ENCODE measurements at places on chromosomes 3 and 15.

- DNase-seq: no peak
Observed at GRCh38 chr3:195900436-195901355, 7.7 kb downstream of the TNK2 start.

GRCh38 chr3:28069438-28069837, 172.0 kb upstream of the CMC1 start:
- DNase-seq: no peak

GRCh38 chr3:177681156-177681555, 483.9 kb upstream of the TBL1XR1 start:
- DNase-seq: no peak

DNA sequence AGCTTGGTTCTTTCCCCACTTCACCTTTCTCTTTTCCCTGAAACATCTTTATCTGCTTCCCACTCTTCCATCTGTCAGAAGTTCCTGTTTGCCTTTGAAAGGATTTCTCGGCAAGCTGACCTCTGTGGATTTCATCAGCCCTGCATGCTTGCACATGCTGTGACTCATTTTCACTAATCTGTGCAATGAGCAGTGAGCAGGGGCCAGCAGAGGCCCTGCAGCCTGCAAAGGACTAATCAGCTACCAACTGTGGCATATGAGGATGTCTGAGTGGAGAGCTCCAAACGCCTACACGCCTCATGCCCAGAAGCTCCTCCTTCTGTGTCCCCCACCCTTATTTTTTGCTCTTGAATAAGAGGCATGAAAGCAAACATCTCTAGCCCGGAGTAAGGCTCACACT, 333.0 kb upstream of the SEMA6D start:
- no peak for DNase-seq

- DNase-seq: no peak
Observed at GRCh38 chr15:81633889-81634288, 259.9 kb upstream of the TMC3 start.

DNA sequence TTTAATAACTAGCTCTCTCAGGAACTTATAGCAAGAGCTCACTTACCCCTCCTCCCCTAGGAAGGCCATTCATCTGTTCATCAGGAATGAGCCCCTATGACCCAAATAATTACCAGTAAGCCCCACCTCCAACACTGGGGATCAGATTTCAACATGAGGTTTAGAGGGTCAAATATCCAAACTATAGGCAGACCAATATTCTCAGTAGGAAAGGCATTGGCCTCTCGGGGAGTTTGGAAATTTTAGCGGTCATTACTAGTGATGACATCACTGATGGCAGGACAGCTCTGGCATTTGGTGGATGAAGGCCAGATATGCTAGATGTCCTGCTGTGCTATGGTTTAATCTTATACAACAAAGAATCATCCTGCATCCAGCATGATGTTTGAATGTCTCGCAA, 15.2 kb upstream of the CD47 start:
- DNase-seq: no peak

- no peak for DNase-seq
Observed at GRCh38 chr3:94115482-94115881, 52.6 kb downstream of the NSUN3 start.

GRCh38 chr3:182605882-182606611, 187.3 kb upstream of the ATP11B start:
- DNase-seq: no peak

DNA sequence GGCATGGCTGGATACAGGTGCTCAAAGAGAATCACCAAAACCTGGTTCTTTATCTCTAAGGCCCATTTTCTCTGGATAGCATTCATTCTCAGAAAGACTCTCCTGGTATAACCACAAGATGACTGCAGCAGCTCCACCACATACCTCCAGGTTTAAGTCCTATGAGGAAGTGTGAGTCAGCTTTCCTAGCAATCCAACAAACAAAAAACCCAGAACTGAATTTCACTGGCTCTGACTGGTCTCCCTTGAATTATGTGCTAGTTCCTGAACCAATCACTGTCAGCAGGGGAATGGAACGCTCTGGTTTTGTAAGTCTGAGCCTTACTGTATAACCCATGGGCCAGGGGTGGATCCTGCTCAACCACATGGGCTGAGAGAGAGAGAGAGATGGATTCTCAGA, 27.2 kb downstream of the MRPL46 start:
- no peak for DNase-seq

GRCh38 chr3:87287011-87287410, 10.6 kb upstream of the POU1F1 start:
- DNase-seq: no peak

DNA sequence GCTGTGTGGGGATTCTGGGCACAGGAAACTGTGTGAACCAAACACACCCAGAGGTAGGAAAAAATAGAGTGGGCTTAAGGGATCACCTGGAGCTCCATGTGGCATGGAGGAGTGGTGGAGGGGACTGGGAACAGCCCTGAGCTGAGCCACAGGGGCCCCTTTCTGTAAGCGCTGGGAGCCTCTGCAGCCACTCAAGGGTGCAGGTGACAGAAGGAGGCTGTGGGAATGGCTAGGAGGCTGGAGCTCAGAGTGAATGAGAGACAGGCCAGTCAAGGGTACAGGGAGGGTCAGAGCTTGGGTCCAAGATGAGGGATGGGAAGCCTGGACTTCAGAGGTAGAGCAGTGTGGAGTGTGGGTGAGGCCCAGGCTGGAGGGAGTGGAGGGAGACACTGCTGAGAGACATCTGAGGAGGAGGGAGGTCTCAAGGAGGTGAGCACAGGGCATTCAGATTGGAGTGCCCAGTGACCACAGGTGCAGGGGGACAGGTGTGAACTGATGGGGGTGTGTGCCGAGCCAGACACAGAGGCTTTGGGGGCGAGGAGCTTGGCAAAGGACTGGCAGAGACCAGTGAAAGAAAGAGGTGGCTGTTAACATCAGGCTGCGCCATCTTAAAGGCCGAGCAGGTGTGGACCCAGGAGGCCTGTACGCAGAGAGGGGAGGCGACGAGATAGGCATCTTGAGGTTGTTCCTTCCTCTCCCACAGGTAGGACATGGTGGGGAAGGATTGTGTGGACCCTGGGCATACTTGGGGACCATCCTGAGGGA, 56.8 kb downstream of the FGD5 start:
- no peak for DNase-seq

GRCh38 chr15:29216955-29217354, 52.7 kb downstream of the NSMCE3 start:
- no peak for DNase-seq

GRCh38 chr3:183529185-183529584, 26.3 kb downstream of the KLHL6 start:
- no peak for DNase-seq

DNA sequence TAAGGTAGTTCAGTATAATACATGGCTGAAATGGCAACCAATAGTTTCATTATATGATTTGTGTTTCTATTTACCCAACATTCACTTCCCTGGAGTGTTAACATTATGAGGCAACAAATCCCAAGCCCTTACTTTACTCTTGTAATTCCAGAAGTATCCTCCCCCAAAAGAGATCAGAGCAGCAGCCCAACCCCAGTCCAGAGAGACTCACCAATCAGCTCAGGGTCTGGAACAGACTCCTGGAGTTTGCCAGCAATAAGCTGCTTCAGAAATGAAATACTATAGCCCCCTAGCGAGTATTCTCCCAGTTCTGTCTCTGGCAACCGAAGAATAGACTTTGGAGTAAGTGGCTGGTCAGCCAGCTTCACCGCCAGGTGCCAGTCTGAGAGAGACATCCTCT, 2.5 kb downstream of the UBL7 start:
- no peak for DNase-seq

DNA sequence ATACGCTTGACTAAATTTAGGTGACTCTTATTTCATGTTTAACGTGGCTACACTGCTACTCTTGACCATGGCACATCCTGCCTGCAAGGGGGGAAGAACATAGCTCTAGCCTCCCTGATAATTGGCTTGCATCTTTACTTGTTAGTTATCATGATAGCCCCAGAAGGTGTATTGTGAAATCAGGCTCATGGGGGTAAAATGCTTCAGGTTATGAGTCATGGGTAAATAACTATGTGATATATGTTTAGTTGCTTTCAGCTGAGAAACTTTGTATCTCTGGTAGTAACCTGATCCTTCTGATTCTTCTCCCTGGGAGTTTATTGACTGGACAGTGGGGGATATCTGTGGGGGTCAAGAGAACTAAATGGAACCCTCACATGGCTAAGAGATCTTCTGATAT, 660.8 kb upstream of the UBE2E2 start:
- no peak for DNase-seq

- DNase-seq: no peak
Observed at GRCh38 chr3:101890716-101891115, 41.4 kb downstream of the NFKBIZ start.

GRCh38 chr3:15656342-15656741, 54.8 kb downstream of the BTD start:
- DNase-seq: no peak

GRCh38 chr15:77094397-77095030, 23.6 kb upstream of the TSPAN3 start:
- no peak for DNase-seq

GRCh38 chr3:56121716-56122115, 346.6 kb downstream of the ERC2 start:
- no peak for DNase-seq

DNA sequence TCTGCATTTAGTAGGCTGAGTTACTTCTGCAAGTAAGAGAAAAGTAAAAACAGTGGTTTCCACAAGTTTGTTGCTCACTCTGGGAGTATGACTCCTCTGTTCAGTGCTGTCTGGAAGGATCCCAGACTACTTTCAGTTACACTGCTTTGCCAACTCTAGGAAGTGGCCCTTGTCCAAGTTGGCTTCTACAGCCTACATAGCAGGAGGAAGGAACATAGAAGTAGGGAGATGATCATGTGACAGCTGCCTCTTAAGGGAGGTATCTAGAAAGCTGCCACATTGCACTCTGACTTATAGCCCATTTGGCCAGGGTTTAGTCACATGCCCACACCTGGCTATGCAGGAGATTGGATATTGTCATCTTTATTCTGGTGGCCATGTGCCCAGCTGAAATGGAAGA, 298.1 kb downstream of the NSUN3 start:
- no peak for DNase-seq

DNA sequence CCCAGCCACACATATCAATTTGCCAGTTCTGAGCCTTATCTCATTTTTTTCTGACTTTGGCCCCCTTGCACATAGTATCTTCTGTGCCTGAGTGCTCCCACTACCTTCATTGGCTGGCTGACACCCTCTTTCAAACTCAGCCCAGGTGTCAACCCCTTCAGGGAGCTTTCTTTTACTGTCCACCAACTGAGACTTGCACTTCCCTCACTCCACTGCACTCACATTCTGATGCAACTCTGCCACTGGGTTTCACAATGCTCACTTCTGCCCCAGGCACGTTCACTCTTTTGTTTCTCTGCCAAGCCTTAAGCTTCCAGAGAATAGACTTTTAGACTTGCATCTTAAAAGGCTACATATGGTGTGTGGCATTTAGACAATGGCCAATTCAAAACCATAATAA, 101.5 kb upstream of the CBLB start:
- no peak for DNase-seq

DNA sequence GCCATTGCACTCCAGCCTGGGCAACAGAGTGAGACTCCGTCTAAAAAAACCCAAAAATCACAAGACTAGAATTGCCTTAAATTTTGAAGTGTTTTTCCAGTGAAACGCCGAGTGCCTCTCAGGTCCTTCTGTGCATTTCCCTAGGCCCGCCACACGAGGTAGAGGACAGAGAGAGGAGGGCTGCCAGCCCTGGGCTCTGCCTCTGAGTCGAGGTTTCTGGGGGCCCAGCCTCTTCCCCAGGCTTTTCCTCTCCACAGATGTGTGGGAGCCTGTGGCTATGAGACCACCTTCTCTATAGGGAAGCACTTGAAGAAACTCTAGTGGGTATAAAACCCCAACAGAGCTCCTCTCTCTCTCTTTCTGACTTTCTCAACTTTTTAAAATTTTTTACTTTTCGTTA, 10.9 kb upstream of the EHD4 start:
- no peak for DNase-seq

DNA sequence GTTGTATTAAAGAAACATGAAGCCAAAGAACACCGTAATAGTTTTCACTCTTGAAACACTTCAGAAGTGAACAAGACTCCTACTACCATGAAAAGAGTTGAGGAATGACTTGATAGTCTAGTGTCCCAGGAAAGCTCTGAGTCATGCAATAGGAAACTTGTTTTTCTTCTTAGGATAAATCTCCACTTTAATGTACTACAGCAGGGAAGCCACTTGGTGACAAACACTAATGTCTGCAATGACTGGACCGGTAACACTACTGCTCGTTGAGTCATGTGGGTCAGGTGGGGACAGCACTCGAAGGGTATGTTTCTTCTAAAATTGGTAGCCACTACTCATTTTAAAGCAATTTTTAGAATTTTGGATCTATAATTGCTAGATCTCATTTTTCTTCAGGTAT, 291.7 kb upstream of the CNTN3 start:
- DNase-seq: no peak

- DNase-seq: no peak
Observed at GRCh38 chr3:13217736-13218540, 144.7 kb upstream of the IQSEC1 start.

DNA sequence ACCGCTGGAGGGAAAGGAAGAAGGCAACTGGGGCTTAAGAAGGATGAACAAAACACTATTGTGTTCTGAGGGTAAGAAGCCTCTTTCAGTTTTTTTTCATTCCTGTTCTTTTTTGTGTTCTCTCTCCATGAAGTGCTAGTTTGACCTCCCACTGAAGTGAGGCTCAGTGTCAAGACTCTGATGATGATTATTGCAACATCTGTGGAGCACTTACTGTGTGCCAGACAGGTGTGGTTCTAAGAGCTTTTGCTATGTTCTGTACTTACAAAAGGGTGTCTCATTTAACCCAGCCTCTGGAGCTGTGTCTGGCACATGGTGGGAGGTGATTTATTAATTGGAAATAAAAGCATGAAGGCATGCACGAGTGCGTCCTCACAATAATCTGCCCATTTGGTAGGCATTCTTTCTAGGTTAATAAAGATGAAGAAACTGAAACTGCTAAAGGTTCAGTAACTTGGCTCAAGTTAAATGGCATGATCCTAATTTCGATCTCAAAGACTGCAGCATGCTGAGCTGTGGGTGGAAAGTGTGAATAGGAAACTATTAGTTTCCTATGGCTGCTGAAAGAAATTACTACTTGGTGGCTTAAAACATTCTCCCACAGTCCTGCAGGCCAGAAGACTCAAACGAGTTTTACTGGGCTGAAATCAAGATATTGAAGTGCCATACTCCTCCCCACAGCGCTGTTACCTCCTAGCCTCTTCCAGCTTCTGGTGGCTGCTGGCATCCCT, 38.5 kb upstream of the VEPH1 start:
- DNase-seq: no peak

DNA sequence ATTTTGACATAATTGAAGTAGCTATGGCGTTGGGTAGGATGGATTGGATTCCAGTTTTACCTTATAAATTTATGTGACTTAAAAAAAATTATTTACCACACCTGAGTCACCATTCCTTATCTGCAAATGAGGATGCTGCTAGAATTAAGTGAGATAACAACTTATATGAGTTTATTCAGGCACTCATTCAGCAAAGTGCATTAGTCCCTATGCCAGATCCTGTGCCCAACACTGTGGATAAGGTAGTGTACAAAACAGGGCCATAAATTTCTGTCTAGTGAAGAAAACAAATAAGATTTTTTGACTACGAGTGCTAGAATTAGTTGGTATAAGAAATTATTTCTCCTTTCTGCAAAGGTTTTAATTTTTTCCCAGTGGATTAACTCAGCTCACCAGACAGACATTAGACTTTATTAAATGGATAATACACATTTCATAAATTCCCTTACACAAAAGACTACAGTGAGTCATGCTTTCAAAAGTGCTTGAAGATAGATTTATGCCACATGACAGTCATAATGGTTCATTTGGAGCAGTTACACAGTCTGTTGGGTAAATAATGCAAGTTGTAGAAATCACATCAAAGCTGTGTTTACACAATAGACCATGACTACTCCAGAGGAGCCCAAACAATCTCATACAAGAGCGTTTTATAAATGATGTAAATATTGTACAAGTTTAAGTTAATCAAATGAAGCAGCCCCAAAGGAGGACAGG, 129.9 kb upstream of the TGFBR2 start:
- no peak for DNase-seq

Measured in GM18507 (cell line).